H9 (cell line): ENCODE measurements at places on chromosomes 7 and 10. TPM values are rescaled to one million over a fixed set of nuclear protein-coding genes. Genes with fewer than 3 reads are reported as not detected.

- H3K27me3 ChIP-seq = no peaks in the 10 kb centered on the region
- H3K27ac ChIP-seq = no peak overlapping the region
- H3K4me1 ChIP-seq = no peaks in the 10 kb centered on the region
- DNase-seq = no peak
Observed at GRCh38 chr10:1928606-1929005, 191.3 kb upstream of the ADARB2 start.

Gene GPR26
- 0.07 and 0.09 TPM in 2 replicates for total RNA-seq

Gene HSPB1
- total RNA-seq = 175 and 186 TPM in 2 replicates

- no peak overlapping the region for H3K4me3 ChIP-seq
- no peak for DNase-seq
Observed at GRCh38 chr7:5393748-5394147, 29.9 kb downstream of the TNRC18 start.

DNA sequence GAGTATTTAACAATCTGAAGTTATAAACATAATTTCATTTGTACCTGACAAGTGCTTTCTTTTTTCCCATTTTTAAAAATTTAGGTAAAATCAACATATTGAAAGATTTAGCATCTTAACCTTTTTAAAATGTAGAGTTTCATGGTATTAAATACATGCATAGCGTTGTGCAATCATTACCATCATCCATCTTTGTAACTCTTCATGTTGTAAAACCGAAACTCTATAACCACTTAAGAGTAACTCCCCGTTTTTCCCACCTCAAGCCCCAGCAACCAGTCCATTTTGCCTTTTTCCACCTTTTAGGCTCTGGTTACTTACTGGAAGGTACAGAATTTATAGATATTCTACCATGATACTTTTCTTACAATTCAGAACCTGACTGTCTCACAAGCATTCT, 892.5 kb downstream of the DNAJB9 start:
- no peak for DNase-seq
- no peaks in the 10 kb centered on the region for H3K4me1 ChIP-seq
- no peak overlapping the region for H3K4me3 ChIP-seq
- H3K27me3 ChIP-seq = no peaks in the 10 kb centered on the region
- H3K36me3 ChIP-seq = peaks cover 4% of the 10 kb centered on the region; the same call in 1 of the 2 replicates
- H3K27ac ChIP-seq = no peak overlapping the region

Gene MINPP1
- 29.8 and 30.3 TPM in 2 replicates for total RNA-seq

Gene SMARCD3
- 4.7 and 5.0 TPM in 2 replicates for total RNA-seq
